ENCODE measurements at places on chromosomes 16 and 17. TPM values are rescaled to one million over a fixed set of nuclear protein-coding genes. Genes with fewer than 3 reads are reported as not detected.
A peak's percentile ranks its signal among the peaks of the same experiment; 100 is the strongest.

- no peaks in the 10 kb centered on the region for H3K27me3 ChIP-seq
- no peak overlapping the region for H3K27ac ChIP-seq
- H3K36me3 ChIP-seq = peaks cover 4% of the 10 kb centered on the region
- peaks cover 61% of the 10 kb centered on the region for H3K4me1 ChIP-seq
- no peak overlapping the region for H3K4me3 ChIP-seq
Measured at GRCh38 chr17:35079547-35080423, 16.3 kb upstream of the RFFL start.

GRCh38 chr16:66205287-66206231 lies 160.9 kb upstream of the CDH5 start:
- H3K27ac ChIP-seq = no peak overlapping the region
- H3K4me3 ChIP-seq = no peak overlapping the region
- H3K4me1 ChIP-seq = no peaks in the 10 kb centered on the region
- no peaks in the 10 kb centered on the region for H3K36me3 ChIP-seq
- peaks cover 16% of the 10 kb centered on the region for H3K27me3 ChIP-seq

GRCh38 chr16:79982862-79983261 lies 382.3 kb upstream of the MAF start:
- no peaks in the 10 kb centered on the region for H3K4me1 ChIP-seq
- H3K27me3 ChIP-seq = no peaks in the 10 kb centered on the region
- no peaks in the 10 kb centered on the region for H3K36me3 ChIP-seq
- H3K27ac ChIP-seq = no peak overlapping the region
- DNase-seq = no peak
- no peak overlapping the region for H3K4me3 ChIP-seq

DNA sequence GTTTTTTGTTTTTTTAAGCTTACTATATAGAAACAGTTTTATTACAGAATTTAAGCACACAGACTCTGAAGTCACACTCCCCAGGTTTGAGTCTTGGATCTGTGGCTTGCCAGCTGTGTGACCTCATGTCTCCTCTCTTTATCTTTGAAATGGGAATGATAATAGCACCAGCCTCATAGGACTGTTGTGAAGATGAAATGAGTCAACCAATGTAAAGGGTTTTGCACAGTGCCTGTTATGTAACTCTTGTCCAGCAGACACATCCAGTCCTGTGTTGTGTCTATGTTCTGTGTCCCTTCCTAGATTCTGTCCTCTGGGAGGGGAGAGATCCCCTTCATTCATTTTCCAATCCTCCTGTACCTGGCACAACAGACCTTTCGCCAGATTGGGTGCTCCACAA lies 3.1 kb upstream of the CPD start:
- no peaks in the 10 kb centered on the region for H3K27me3 ChIP-seq
- no peak overlapping the region for H3K27ac ChIP-seq
- H3K36me3 ChIP-seq = peaks cover 5% of the 10 kb centered on the region

DNA sequence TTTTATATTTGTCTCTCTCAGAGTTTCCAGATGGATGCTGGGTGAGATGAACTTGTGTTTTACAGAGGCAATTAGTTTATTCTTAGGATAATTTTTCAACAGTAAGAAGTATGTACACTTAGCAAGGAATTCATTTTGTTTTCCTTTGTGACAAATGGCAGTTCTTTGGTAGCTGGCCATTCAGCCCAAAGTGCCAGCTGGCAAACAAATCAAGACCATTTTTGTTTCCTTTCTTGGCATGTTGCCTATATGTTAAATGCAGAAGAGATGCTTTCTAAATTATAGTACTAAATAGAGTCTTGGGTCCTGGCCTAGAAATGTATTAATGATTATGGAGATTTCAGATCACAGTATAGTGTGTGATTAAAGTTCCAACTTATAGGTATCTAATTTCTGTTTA lies 337.1 kb downstream of the CNTNAP4 start:
- H3K27me3 ChIP-seq = no peaks in the 10 kb centered on the region
- H3K27ac ChIP-seq = no peak overlapping the region
- no peak overlapping the region for H3K4me3 ChIP-seq
- DNase-seq = no peak

DNA sequence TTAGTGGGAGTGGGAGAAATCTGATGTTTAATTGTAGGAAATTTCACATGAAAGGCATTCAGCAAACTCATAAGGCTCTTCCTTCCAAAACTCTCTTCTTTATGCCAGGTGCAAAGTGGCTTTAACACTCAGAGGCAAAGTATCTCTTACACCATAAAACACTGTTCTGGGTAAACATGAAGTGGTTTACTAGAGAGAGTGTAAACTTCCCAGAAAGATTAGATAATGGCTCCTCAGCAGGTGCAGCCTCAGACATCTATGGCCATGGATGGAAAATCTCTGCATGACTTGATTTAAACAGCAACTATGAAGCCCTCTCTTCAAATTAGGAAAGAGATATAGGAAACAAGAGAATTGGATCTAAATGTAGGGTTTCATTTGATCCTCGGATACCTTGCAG lies 583.1 kb upstream of the SALL1 start:
- H3K27me3 ChIP-seq = no peaks in the 10 kb centered on the region
- H3K27ac ChIP-seq = no peak overlapping the region
- H3K36me3 ChIP-seq = no peaks in the 10 kb centered on the region
- H3K4me3 ChIP-seq = no peak overlapping the region
- no peak for DNase-seq
- no peaks in the 10 kb centered on the region for H3K4me1 ChIP-seq

- no peaks in the 10 kb centered on the region for H3K27me3 ChIP-seq
- DNase-seq = no peak
- H3K4me1 ChIP-seq = peaks cover 10% of the 10 kb centered on the region
Measured at GRCh38 chr16:74500907-74501306, 79.6 kb upstream of the CLEC18B start.

GRCh38 chr17:62626719-62627218 lies 701 bp upstream of the MRC2 start:
- H3K36me3 ChIP-seq = peaks cover 7% of the 10 kb centered on the region
- peak overlapping the region; percentile 74 for H3K4me3 ChIP-seq
- H3K4me1 ChIP-seq = peaks cover 12% of the 10 kb centered on the region
- H3K27me3 ChIP-seq = peaks cover 5% of the 10 kb centered on the region
- H3K27ac ChIP-seq = no peak overlapping the region

GRCh38 chr16:81652798-81653505 lies 126.1 kb upstream of the PLCG2 start:
- H3K4me1 ChIP-seq = peaks cover 3% of the 10 kb centered on the region
- no peak for DNase-seq
- H3K27me3 ChIP-seq = no peaks in the 10 kb centered on the region
- peaks cover 2% of the 10 kb centered on the region for H3K36me3 ChIP-seq
- no peak overlapping the region for H3K4me3 ChIP-seq

GRCh38 chr16:78034530-78034929 lies 12.2 kb downstream of the CLEC3A start:
- no peak overlapping the region for H3K4me3 ChIP-seq
- peaks cover 4% of the 10 kb centered on the region for H3K4me1 ChIP-seq
- DNase-seq = no peak
- peaks cover 12% of the 10 kb centered on the region for H3K27me3 ChIP-seq
- no peak overlapping the region for H3K27ac ChIP-seq

- H3K4me1 ChIP-seq = no peaks in the 10 kb centered on the region
- H3K4me3 ChIP-seq = no peak overlapping the region
- no peaks in the 10 kb centered on the region for H3K27me3 ChIP-seq
- no peak overlapping the region for H3K27ac ChIP-seq
Measured at GRCh38 chr16:12258861-12259645, 282.5 kb downstream of the SNX29 start.

DNA sequence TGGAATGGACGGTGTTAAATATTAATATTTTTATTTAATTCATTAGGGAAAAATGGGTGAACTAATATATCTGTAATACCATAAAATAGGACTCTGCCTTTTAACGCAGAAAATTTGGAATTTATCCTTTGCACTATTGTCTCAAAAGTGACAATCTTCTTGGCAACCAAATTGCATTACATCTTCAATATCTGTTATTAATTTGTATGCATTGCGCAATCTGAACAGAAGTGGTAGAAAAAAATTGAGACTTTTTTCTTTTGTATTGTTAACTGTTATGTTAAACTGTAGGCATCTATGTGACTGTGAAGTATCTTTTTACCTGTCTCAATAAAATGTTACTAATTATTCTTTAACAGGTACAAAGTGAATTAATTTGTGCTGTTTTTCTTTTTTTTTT lies 55.6 kb downstream of the PPM1E start:
- H3K4me1 ChIP-seq = peaks cover 2% of the 10 kb centered on the region
- no peak for DNase-seq
- no peak overlapping the region for H3K27ac ChIP-seq
- H3K4me3 ChIP-seq = no peak overlapping the region
- H3K27me3 ChIP-seq = peaks cover 31% of the 10 kb centered on the region

DNA sequence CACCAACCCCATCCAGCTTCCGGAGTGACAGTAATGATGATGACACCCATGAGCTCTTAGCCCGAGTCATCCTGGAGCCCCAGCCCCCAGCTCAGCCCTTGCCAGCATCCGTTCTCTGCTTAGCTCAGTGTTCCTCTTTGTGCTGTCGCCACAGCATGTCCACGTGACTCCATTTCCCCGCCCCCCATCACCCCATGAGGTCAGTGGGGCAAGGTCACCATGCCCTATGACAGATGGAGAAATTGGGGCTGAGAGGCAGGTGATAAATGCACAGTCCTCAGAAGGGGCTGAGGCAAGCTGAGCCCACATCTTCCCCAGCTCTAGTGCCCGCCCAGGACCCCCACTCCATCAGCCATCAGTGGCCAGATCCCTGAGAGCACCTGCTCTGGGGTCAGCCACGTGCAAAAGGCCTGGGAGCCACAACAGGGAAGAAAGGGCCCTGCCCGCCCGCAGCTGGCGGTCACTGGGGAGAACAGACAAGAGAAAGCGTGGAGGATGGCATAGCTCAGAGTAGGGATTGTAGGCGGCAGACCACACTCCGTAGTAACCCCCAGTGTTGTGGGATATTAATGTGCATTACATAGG lies 17.1 kb downstream of the ITGB4 start:
- H3K36me3 ChIP-seq = no peaks in the 10 kb centered on the region
- H3K27ac ChIP-seq = peak overlapping the region; percentile 42
- DNase-seq = peak; percentile 30
- H3K4me3 ChIP-seq = no peak overlapping the region
- H3K27me3 ChIP-seq = no peaks in the 10 kb centered on the region

DNA sequence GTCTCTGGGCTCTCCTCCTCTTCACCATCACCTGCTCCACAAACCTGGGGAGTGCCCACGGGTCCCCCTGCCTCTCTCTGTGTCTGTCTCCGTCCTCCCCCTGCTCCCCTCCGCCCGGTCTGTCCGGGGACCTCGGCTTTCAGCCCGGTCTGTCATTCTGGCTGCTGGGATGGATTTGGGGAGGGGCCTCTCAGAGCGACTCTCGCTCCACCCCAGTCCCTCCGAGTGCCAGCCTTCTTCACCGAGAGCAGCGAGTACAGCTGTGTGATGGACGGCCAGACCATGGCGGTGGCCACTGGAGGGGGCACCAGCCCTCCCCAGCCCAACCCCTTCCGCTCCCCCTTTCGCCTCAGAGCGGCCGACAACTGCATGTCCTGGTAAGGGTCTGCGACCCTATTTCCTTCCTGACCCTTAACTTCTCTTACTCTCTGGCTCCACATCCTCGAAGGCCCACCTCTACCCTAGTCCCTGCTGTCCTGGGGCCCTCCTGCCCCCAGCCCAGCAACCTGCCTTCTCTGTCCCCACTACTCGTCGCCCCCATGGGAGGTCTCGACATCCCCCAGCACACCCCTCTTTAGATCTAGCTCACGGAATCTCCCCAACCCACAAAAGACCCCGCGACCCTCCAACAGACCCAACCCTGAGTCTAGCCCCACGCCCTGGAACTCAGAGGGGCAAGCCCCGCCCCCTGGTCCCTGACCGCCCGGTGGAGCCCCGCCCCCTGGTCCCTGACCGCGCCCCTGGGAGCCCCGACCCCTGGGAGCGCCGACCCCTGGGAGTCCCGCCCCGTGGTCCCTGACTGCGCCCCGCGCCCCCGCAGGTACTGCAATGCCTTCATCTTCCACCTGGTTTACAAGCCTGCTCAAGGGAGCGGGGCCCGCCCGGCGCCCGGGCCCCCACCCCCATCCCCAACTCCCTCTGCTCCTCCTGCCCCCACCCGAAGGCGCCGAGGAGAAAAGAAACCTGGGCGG lies 5.6 kb upstream of the CXCL16 start:
- no peak overlapping the region for H3K27ac ChIP-seq
- peaks cover 9% of the 10 kb centered on the region for H3K27me3 ChIP-seq
- DNase-seq = no peak
- peaks cover 12% of the 10 kb centered on the region for H3K4me1 ChIP-seq
- no peaks in the 10 kb centered on the region for H3K36me3 ChIP-seq

DNA sequence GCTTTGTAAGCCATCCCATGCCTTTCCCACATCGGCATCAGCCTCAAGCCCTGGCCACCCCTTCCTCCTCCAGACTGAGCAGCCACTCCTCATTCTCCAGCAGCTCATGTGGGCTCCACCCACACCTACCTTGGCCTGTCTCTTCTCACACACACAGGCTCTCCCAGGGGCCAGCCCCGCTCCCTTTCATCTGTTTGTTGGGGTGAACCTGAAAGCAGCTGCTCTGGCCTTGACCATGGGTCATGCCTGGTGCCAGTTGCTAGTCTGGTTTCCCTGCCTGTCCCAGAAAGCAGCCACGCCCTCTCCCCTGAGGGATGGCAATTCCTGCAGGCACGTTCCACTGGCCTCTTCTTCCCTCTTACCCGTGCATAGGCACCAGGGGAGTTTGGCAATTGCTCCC lies 11.4 kb upstream of the TMEM238L start:
- DNase-seq = no peak
- no peaks in the 10 kb centered on the region for H3K4me1 ChIP-seq
- H3K27me3 ChIP-seq = no peaks in the 10 kb centered on the region
- no peak overlapping the region for H3K4me3 ChIP-seq
- no peak overlapping the region for H3K27ac ChIP-seq
- no peaks in the 10 kb centered on the region for H3K36me3 ChIP-seq

DNA sequence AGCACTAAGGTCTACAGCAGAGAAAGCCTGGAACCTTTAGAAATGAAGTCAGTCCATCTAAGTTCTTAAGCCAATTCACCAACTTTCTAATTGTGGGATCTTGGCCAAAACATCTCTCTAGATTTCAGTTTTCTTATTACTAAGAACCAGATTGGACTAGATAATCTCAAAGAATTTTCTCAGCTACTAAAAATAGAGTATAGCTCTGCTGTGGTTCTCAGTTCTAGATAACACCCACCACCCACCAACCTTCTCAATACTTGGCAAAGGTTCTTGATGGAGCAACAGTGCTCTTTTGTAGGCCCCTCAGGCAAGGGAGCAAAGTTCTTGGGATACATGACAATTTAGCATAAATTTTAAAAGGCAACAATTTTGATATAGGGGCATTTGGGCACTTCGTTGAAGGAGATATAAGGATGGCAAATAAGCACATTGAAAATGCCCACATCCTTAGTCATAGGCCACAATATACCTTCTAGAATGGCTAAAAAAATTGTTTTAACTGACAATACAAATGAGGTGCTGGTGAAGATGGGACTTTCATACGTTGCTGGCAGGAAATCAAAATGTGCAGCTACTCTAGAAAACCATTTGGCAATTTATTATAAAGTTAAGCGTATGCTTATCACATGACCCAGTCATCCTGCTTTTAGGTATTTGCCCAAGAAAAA lies 74.4 kb upstream of the TMEM132E start:
- no peak overlapping the region for H3K4me3 ChIP-seq
- H3K27me3 ChIP-seq = peaks cover 30% of the 10 kb centered on the region
- H3K4me1 ChIP-seq = peaks cover 14% of the 10 kb centered on the region
- no peak for DNase-seq

The TVP23A gene
- not detected for total RNA-seq

The KREMEN2 gene
- total RNA-seq = not detected

The PPP1R27 gene
- not detected for total RNA-seq

The MYCBPAP gene
- total RNA-seq = 1.1 TPM

The BCAR1 gene
- total RNA-seq = 1.2 TPM

The ZNF750 gene
- total RNA-seq = not detected

The CCT6B gene
- total RNA-seq = 1.9 TPM

The STH gene
- total RNA-seq = not detected

All from activated naive CD8-positive, alpha-beta T cell treated with anti-CD3 and anti-CD28 coated beads for 36 hours (primary cell).